Iris pigment epithelial cell (primary cell): ENCODE measurements at places on chromosomes 4 and X.

- peak; percentile 75 for DNase-seq
These were observed 21.1 kb upstream of the PIGA start for GRCh38 chrX:15356444-15356843.

- DNase-seq, result no peak
These were observed 336.1 kb upstream of the IGFBP7 start for GRCh38 chr4:57446266-57446665.

DNA sequence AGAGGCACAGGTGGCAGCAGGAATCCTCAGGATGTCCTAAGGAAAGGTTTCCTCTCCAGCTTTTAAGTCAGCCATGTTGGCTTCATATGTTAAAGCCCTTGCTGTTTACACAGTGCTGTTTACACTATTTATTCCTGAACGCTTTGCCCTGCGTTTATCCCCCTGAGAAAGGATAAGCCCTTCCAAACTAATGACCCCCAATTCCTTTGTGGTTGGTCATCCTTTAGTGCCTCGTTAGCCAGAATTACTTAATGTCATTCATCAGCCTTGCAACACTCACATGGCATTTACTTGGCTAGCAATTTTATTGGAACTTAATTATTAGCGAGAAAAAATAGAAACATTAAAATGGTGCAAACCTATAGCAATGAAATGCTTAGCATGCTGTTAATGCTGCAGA, 23.8 kb downstream of the VCX2 start:
- DNase-seq, result no peak

- peak; percentile 62 for DNase-seq
These were observed 8.7 kb downstream of the SMIM10 start for GRCh38 chrX:134999469-134999868.

GRCh38 chr4:48262926-48263325, 6.7 kb downstream of the TEC start:
- DNase-seq, result peak; percentile 28

DNA sequence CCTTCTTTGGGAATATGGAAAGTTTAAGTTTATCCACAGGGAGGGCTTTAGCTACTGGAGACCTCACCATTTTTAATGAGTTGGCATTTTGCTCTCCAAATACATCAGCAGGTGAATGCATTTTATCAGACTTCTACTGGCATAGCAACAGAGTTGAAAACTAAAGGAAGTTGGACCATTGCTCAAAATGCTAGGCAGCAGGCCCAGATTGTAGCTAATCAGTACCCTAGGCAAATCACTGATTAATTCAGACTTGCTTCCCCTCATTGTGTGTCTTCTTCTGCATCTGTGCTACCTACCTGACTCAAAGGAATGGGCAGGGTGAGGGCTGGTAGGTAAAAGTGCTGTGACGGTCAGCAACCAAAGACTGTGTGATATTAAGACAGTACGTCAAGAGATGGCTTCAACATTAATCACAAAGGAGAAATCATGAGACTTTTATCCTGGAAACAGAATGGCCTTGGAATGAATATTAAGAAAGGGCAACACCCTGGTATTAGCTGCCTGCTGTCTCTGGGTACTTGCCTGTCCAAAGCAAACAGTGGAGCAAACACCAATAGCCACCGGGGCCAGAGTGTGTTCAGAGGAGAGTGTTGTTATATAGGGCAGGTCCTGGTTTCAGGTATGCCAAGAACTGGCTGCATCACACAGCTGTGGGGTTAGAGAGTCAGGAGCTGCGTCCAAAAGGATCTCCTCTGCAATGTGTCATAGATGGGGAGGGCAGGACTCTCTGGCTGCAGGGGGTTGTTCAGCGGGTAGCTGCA, 17.1 kb upstream of the SMIM20 start:
- DNase-seq, result no peak

DNA sequence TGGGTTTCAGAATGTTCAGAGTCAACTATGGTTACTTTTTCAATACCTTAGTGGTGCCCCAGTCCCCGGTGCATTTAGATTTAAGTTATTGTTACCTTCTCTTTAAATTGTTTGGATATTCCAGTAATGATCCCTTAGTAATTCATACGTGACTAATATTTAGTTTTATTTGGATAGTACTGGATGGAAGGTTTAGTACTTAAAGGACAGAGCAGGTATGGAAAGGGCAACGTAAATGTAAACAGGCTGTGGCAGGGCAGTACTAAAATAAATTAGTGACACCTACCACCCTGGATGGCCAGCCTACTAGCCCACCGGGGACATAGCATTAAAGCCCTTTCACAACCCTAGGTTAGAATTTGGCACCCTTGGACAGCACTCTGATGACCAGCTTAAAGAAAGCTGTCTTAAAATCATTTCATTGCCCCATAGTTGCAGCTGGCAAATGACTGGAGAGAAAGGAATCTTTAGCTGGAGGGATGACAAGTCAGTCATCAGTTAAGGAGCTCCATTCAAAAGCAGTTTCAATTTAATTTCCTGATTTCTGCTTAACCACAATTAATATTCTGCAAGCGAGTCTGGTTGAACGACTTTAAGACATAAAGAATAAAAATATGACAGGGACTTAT, 16.4 kb downstream of the PLP1 start:
- DNase-seq, result peak; percentile 80

GRCh38 chrX:39063037-39063436, 261.8 kb downstream of the MID1IP1 start:
- DNase-seq, result no peak

- peak; percentile 63 for DNase-seq
These were observed 87.0 kb downstream of the PHOX2B start for GRCh38 chr4:41661442-41662076.

DNA sequence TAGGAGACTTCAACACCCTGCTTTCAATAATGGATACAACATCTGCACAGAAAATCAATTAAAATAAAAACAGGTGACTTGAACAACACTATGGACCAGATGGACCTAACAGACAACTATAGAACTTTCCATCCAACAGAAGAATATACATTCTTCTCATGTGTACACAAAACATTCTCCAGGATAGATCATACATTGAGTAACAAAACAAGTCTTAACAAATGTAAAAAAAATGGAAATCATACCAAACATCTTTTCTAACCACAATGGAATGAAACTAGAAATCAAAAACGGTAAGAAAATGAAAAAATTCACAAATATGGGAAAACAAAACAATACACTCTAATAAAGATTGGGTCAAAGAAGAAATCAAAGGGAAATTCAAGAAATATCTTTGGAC, 24.7 kb downstream of the CYP2U1 start:
- DNase-seq, result peak; percentile 14

- DNase-seq, result no peak
These were observed 26.4 kb downstream of the HMGB3 start for GRCh38 chrX:151009582-151009981.

GRCh38 chrX:23932046-23932445, 24.2 kb downstream of the CXorf58 start:
- no peak for DNase-seq

DNA sequence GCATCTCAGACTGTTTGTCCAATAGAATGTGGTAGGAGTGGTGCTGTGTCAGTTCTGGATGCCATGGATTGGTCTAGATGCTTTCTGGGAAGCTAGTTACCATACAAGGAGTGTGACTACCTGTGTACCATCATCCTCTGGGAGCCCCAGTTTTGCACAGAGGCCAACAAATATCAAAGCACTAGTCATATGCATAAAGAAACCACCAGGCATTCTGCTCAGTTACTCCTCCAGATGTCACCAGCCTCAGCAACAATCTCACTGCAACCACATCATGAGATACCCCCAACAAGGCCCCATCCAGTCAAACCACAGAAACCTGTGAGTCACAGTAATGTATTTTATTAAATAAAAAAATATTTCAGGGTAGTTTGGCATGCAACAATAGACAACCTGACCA, 435.8 kb upstream of the CPEB2 start:
- peak; percentile 31 for DNase-seq

DNA sequence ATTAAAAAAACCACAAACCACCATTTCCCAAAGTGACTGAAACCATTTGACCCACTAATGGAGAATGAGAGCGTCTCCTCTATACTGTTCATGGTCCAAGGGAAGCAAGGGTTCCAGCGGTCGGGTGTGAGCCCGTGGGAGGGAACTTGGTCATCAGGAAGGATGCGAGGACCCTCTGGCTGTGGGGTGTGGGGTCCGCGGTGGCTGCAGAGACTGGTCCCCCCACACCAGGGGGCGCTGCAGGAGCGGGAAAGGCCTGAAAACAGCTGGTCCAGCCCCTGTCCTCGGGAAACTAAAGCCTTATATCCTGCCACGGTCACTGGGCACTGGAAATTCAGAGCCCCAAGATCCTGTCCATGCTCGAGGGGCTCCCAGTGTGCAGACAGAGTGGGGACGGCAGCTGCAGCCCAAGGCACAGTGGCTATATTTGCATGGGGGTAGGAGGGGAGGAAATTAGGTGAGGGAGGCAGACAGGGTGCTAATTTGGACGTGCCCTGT, 4.3 kb downstream of the BLOC1S4 start:
- DNase-seq, result peak; percentile 56

DNA sequence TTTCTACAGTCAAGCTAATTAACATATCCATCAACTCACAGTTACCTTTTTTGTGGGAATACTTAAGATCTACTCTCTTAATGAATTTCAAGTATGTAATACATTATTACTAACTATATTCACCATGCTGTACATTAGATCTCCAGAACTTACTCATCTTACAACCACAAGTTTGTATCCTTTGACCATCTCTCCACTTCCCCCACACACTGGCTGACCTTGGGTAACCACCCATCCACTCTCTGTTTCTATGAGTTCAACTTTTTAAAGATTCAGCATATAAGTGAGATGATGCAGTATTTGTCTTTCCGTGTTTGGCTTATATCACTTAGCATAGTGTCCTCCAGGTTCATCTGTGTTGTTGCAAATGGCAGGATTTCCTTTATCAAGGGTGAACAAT, 30.5 kb upstream of the MAGED1 start:
- peak; percentile 35 for DNase-seq

DNA sequence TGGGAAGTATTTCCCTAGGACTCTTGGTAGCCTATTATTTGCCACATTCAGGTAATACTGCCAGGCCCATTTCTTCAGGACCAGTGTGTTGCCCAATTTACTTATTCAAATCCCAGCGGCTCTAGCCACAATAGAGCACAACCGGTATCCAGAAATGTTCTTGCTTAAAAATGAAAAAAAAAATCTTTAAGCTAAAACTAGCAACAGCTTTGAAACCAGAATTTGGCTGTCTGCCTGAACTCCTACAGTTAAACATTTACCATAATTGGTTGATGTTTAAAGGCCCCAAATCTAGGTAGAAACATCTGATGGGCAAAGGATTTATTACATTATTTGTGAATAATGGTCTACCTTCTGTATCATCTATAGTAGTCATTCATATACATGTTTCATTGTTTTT, 930 bp upstream of the SLITRK4 start:
- no peak for DNase-seq

GRCh38 chrX:119996069-119996468, 52.5 kb upstream of the NKAP start:
- no peak for DNase-seq

DNA sequence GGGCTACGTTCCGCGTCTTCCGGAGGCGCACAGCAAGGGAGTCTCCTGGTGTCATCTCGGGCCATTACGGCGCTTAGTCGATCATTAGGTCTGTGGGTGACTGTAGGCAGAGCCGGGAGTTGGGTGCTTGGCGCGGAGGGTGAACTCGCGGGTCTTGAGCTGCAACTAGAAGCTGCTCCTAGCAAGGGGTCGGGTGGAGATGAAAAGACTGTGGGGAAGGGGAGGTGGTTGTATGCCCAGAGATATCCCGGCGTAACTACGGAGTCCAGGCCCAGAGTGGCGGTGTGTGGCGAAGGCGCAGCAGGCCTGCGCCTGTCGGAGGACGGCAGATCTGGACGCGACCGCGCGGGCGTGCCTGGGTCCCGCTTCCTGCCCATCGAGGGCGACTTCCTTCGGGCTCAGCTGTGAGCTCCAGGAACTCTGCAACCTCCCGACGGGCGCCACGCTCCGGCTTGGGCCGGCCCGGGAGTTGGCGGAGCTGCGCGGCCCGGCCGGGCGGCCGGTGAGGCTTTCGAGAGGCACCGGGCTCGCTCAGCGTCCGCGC, 2.7 kb upstream of the NKX3-2 start:
- no peak for DNase-seq
